ENCODE measurements at places on chromosomes 5 and 9. TPM values are rescaled to one million over a fixed set of nuclear protein-coding genes. Genes with fewer than 3 reads are reported as not detected.
A peak's percentile ranks its signal among the peaks of the same experiment; 100 is the strongest.

DNA sequence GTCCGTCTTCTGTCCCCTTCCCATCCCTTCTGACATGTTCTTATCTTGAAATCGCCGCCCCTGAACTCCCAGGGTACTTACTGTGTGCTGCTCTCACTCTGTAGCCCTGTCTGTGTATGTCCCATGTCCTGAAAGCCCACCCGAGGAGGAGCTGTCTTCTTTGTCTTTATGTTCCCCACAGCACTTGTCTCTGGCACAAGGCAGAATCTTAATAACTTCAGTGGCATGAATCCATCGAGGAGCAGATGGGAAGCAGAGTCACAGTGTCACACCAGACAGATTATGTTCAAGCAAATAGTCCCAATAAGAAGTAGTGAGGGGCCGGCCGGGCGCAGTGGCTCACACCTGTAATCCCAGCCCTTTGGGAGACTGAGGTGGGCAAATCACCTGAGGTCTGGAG lies 29.7 kb upstream of the LTC4S start:
- DNase-seq: no peak

- DNase-seq: no peak
Measured at GRCh38 chr9:121073038-121073437, 1.7 kb upstream of the CNTRL start.

DNA sequence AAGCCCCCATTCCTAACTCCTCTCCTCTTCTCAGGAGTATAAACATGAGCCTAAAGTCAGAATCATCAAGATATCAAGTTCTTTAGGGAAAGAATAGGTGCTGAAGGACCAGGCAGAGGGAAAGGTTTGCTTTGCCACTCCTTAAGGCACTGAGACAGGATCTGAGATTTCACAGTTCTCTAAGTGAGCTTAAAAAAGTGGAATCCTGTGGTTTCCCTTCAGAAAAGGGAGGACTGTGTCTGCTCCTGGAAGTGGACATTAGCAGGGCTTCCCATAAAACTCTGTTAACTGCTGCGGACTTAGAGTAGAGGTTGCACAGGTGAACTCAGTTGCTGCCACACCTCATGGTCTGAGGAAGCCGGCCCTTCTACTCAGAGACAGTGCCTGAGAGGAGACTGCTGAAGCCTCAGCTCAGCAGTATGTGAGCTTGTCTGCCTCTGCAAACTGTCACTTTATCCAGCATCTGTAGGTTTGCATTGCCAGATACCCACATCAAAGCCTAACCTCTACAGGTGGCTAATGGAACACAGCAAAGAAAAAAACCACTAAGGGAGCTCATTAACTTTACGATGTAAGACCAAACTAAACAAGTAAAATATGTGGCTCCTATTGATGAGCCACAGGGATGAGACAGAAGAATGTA lies 42.9 kb downstream of the RIC1 start:
- DNase-seq: no peak

GRCh38 chr9:117093891-117094844 lies 320.7 kb downstream of the ASTN2 start:
- DNase-seq: peak; percentile 58

GRCh38 chr9:121807069-121807822 lies 155.8 kb downstream of the DAB2IP start:
- no peak for DNase-seq

- DNase-seq: no peak
Measured at GRCh38 chr9:22389271-22389670, 57.4 kb upstream of the DMRTA1 start.

DNA sequence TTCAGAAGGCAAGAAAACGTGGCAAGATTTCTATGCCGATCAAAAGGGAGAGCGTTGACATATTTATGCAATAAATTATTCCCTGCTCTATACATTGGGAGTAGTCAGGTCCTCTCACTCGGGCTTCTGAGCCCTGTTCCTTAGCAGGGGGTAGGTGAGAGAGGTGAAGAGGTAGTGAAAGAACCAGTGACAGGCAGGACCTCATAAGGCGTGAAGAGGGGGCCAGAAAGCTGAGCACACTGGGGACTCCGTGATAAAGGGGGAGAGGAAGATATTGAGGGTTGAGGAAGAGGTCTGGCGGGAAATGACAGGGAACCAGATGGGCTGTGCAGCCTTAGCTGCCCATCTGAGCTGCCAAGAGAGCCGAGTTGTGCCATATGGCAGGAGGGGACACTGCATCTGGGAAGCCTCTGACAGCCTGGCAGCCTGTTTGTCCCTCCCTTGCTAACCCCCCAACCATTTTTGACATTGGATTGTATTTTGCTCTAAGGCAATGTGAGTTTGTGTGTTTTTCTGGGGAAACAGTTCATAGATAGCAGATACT lies 782 bp upstream of the CDC20B start:
- no peak for DNase-seq

DNA sequence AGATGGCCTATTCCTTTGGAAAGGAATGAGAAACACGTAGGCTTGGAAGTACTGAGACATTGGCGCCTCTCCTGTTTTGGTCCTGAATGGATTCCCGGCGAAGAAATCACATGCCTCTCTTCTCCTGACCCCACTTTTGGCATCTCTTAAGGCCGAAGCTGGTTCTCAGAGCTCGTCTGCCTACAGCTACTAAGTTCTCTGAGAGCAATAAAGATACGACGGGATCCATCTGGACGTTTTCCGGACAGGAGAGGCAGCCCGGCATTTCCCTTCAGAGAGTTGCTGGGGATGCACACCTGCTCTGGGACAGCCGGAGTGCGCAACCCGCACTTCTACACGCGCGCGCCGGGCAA lies 336.8 kb upstream of the PUM3 start:
- DNase-seq: no peak

GRCh38 chr9:136231478-136232297 lies 13.9 kb downstream of the QSOX2 start:
- no peak for DNase-seq

GRCh38 chr5:156834916-156835315 lies 15.2 kb upstream of the PPP1R2B start:
- DNase-seq: no peak

GRCh38 chr9:1707291-1707690 lies 307.9 kb upstream of the SMARCA2 start:
- peak; percentile 12 for DNase-seq

GRCh38 chr5:68465133-68465532 lies 249.6 kb downstream of the PIK3R1 start:
- no peak for DNase-seq

DNA sequence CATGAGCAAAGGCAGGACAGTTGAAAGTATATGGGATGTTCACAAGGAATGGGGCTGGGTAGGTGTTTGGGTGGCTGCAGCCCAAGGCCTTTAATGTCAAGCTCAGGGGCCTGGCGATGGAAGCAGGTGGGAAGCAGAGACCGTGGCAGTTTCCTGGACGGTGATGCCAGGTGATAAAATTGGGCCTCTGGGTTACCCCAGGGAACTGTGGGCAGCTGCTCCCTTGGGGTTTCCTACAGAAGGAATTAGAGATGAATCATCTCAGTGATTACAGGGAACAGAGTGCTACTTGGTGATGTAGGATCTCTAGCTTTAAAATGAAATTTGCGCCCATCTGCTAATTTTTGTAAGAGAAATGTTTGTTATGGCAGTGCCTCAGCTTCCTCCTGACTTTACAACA lies 39.2 kb downstream of the TSTD2 start:
- DNase-seq: no peak

DNA sequence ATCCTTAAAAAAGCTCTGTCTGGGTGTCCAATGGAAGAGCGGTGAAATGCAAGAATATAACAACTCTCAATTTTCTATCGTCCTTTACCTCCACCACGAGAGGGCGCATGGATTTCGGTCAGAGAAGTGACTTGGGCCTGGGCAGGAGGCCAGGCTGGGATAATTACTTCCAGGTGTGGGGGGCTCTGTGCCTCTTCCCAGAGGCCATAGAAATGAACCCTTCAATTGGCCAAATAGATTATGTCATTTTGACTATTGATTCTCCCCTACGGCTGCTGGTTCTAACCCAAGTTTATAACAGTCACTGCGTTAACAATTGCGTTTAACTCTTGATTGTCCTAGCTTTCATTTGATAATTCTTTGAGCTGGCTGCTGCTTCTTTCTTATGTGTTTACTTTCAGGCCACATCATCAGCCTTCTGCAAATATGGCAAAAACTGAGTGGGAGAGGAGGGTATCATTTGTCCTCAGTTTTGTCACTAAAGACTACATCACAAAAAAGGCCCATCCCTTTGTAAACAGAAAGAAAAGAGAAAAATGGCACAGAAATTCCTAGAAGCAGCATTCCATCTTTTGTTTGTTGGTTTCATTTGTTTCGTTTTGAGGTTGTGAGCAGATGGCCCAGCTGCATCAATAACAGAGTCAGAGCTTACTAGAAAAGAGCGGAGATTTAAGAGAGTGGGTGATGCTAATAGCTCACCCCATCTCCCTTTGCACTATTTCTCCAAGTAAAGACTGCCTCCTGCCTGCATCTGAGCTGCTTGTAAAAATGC lies 45.4 kb upstream of the ZFR start:
- DNase-seq: peak; percentile 79

- DNase-seq: no peak
Measured at GRCh38 chr9:77013932-77014596, 5.4 kb upstream of the FOXB2 start.

GRCh38 chr5:40960037-40960436 lies 50.7 kb downstream of the C7 start:
- DNase-seq: no peak

- no peak for DNase-seq
Measured at GRCh38 chr5:20554001-20554400, 566.0 kb upstream of the CDH18 start.

GRCh38 chr9:119956111-119956510 lies 586.9 kb upstream of the BRINP1 start:
- no peak for DNase-seq

GRCh38 chr5:180366326-180366725 lies 13.2 kb upstream of the GFPT2 start:
- DNase-seq: no peak

- DNase-seq: no peak
Measured at GRCh38 chr5:30347858-30348257, 845.6 kb upstream of the CDH6 start.

GRCh38 chr5:75985077-75985476 lies 98.1 kb upstream of the SV2C start:
- no peak for DNase-seq

DNA sequence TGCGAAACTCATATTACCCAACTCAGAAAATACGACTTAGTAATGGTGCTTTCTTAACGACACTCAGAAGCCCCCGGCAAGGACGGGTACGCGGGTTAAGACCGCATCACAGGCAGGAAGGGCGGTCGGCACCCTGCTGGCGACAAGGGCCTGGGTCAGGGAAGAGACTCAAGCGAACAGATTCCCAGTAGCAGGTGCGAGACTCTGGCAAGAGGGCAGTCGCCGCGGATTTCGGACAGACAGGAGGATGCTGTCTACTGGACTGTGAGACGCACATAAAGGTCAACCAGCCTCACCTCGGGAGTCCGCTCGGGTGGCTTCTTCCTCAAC lies 398 bp downstream of the RAPGEF6 start:
- no peak for DNase-seq

- no peak for DNase-seq
Measured at GRCh38 chr5:4905674-4906520, 234.2 kb upstream of the ADAMTS16 start.

DNA sequence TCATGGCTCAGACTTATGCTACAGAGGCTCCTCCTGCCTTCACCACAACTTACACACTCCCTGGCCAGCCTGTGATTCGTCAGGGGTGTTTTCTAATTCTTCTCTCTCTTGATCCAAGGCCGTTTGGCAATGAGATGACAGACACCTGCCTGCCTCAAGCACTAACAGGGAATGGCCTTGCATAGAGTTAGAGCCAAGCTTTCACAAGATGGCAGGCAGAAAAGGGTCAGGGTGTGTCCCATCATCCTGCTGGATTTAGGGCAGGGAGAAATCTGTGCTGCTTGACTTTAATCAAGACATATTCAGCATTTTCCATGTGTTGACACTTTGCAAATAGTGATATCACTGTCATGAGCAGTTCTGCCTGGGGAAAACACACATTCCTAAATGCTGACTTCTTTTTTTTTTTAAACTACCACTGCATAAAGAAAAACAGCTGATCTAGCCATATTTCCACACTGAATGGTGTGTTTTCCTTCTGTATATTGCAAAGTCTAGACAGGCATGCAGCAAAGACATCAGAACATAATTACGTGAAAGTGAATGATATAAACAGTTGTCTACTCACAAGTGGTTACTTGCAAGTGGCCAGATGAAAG lies 95.0 kb upstream of the SLC25A48 start:
- peak; percentile 22 for DNase-seq

DNA sequence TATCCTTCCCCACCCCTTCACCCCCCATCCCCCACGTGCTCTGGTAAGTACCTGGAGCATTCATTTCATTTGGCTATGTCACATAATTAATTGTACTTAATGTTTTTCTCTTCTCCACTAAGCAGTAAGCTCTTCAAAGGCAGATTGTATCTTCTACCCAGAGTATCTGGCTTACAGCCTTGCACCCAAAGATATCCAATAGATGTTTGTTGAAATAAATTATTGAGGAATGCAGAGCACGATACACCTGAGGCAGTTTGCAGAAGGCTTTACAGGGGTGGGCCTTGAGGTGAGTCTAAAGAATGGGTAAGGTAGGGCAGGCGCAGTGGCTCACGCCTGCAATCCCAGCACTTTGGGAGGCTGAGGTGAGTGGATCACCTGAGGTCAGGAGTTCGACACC lies 2.5 kb upstream of the SOWAHA start:
- no peak for DNase-seq

- DNase-seq: no peak
Measured at GRCh38 chr5:38330207-38330606, 71.8 kb downstream of the EGFLAM start.

DNA sequence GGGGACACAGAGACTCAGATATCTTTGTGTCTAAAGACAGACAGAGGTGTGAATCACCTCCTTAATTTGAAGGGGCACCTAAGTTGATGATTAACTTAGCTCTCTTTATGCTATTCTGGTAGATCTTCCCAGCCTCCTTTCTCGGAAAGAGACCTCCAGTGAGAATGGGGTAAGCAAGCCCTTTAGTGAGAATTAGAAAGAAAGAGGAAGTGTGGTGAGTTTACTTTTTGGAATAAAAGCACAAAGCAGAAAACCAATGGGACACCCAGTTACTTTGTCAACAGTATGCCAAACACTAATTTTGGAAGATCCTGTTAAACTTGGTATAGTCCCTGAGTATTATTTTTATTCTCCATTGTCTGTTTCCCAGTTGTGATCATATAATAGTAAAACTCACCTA lies 302.8 kb upstream of the RASA1 start:
- no peak for DNase-seq

CAMK4 gene
- 5.9 TPM for polyA plus RNA-seq

SOX30 gene
- 0.45 TPM for polyA plus RNA-seq

RAD17 gene
- 35.4 TPM for polyA plus RNA-seq

LCN1 gene
- polyA plus RNA-seq: not detected

TAS2R1 gene
- 0.10 TPM for polyA plus RNA-seq

PCDHB1 gene
- polyA plus RNA-seq: 0.12 TPM

SLC6A3 gene
- 0.31 TPM for polyA plus RNA-seq

PNPLA7 gene
- 2.1 TPM for polyA plus RNA-seq

REEP2 gene
- 10.1 TPM for polyA plus RNA-seq

TAL2 gene
- 3.0 TPM for polyA plus RNA-seq

SPATA31A3 gene
- polyA plus RNA-seq: not detected

ABCA1 gene
- polyA plus RNA-seq: 9.6 TPM

TXNDC8 gene
- polyA plus RNA-seq: not detected

ARL10 gene
- 12.2 TPM for polyA plus RNA-seq

PRRX2 gene
- 1.3 TPM for polyA plus RNA-seq
